Skin of body (tissue), 3 donors: ENCODE measurements at places on chromosomes 3 and 15. TPM values are rescaled to one million over a fixed set of nuclear protein-coding genes. Genes with fewer than 3 reads are reported as not detected.

The SI gene
- total RNA-seq, result not detected

The TCF12 gene
- total RNA-seq, result 184 TPM

The PARL gene
- total RNA-seq, result 30.9 TPM

The CA12 gene
- total RNA-seq, result 4.3 TPM

The CYP19A1 gene
- total RNA-seq, result 0.49 TPM

The IMPG2 gene
- 0.59 TPM for total RNA-seq

The SHQ1 gene
- total RNA-seq, result 17.3 TPM

The DHFR2 gene
- 5.3 TPM for total RNA-seq

The PPM1L gene
- 12.0 TPM for total RNA-seq

The ALDH1L1 gene
- total RNA-seq, result 8.8 TPM

The SLC51B gene
- total RNA-seq, result not detected

The KIF15 gene
- 9.5 TPM for total RNA-seq

The FAM98B gene
- 35.4 TPM for total RNA-seq
